ENCODE measurements at places on chromosomes 7 and 10.
A peak's percentile ranks its signal among the peaks of the same experiment; 100 is the strongest.

DNA sequence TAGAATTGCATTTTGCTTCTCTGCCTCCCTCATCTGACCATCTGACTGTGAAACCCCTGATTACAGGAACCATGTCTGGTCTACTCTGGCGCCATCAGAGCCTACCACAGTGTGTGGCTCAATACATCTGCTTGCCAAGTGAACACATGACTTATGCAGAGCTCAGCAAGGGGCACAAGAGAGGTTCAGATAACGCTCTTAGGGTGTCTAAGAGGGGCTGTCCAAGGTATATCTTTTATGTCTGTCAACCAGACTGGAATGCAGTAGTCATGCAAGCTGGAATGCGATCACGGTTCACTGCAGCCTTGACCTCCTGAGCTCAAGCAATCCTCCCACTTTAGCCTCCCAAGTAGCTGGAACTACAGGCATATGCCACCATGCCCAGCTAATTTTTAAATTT is 10.3 kb upstream of the RRP12 start:
- no peak for DNase-seq

DNA sequence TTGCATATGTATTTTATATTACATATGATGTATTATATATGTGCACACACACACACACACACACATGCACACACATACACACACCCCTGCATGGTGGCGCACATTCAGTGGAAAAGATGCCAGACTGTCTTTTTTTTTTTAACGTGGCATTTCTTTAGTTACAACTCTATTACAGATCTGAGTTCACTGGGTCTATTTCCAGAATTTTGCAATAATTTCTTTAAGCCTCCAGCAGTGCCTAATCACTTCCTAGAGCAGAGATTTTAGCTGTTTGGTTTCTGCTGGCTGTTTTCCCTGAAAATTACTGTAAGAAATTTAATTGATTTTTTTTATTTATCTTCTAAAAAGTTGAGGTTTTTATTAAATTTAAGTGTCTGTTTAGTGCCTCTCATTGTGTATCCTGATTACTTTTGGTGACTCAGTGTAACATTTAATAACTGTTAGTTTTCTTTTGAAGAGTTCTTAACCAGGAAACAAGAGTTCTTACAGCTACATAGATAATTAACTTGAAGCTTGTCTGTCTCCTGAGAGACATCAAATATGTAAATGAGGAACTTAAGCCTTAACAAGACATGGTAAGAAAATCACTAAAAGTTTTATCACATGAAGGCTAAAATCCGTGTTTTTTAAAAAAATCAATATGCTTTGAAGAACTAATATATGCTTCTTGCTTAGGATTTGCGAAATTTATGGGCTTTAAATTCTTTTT is 232.0 kb downstream of the MDFIC start:
- no peak for DNase-seq

- no peak for DNase-seq
Observed at GRCh38 chr7:108045669-108046068, 42.7 kb upstream of the LAMB1 start.

- DNase-seq: no peak
Observed at GRCh38 chr10:105592468-105592867, 951.4 kb downstream of the SORCS3 start.

DNA sequence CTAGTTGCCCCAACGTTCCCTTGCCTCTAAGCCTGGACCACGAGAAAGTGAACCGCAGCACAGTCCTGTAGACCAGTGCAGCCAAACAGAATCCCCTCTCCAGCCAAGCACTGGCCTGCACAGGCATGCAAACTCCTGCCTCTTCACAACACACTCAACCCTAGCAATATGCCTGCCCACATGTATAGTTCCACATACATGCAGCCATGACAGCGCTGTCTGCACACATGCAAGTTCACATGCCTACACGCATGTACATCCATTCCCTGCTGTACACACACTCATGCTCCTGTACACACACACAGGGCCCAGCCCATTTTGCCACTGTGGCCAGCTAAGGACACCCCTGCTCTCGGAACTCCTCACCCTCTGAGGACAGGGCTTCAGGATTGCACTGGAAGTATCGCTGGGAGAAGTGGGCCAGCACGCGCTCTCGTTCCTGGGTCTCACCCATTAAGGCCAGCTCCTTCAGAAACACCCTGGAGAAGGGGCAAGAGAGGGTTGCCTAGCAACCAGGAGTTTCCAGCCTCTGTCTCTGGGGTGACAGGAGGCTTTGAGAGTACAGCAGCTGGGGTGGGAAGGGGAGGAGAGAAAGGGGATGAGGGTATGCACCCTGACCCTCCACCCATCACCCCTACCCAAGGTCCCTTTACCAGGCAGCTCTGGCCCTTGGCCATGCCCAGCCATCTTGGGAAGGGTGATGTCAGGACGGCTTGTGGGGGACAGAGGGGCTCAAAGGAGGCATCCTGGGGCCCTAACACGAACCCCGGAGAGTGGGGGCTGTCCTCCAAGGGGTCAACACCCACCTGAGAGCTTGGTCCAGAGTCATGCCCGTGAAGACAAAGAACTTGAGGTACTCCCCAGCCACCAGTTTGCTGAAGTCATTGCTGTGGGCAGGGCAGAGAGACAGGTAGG is 7.0 kb downstream of the PSD start:
- no peak for DNase-seq

- peak; percentile 32 for DNase-seq
Observed at GRCh38 chr10:28676968-28677887, at the start of gene BAMBI. Gene BAMBI, plus strand, starts transcription at chr10:28677521. Its CDS starts 377 bp downstream, at chr10:28677898.

GRCh38 chr10:101221963-101222531 is 7.2 kb downstream of the LBX1 start:
- no peak for DNase-seq

DNA sequence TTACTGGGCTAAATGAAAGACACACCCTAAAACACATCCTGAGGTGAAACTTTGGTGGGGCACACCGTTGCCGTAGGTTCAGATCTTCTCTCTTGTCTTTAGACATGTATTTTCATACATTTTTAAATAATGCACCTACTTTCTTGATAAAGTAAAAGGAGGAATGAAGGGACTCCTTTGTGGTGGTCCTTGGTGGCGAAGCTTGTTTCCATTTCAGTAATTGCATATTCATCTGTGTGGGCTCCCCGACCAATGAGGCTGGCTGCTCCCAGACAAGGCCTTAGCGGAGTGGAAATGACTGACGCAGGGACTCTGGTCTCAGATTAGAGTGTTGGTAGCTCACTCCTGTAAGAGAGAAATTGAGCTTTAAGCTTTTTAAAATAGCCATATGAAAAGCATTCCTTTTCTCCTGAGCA is 815 bp downstream of the CCSER2 start:
- DNase-seq: no peak

- DNase-seq: no peak
Observed at GRCh38 chr10:119268871-119269506, 61.6 kb downstream of the GRK5 start.

- DNase-seq: no peak
Observed at GRCh38 chr7:40918701-40919271, 784.0 kb downstream of the SUGCT start.

DNA sequence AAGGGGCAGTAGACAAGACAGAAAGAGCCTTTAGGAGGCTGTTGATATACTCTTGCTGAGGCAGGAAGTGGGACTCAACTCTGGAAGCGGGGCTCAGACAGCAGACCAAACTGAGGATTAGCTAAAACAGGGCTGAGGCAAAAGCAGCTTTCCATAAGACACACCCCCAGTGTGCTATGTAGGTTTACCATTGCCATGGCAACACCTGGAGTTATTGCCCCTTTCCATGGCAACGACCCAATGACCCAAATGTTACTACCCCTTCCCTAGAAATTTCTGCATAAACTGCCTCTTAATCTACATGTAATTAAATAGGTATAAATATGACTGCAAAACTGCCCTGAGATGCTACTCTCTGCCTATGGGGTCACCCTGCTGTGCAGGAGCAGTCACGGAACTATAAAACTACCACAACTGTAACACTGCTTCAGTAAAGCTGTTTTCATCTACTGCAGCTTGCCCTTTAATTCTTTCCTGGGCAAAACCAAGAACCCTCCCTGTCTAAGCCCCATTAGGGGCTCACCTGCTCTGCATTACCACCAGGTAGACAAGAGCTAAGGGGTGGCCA is 348.4 kb upstream of the PODXL start:
- no peak for DNase-seq

DNA sequence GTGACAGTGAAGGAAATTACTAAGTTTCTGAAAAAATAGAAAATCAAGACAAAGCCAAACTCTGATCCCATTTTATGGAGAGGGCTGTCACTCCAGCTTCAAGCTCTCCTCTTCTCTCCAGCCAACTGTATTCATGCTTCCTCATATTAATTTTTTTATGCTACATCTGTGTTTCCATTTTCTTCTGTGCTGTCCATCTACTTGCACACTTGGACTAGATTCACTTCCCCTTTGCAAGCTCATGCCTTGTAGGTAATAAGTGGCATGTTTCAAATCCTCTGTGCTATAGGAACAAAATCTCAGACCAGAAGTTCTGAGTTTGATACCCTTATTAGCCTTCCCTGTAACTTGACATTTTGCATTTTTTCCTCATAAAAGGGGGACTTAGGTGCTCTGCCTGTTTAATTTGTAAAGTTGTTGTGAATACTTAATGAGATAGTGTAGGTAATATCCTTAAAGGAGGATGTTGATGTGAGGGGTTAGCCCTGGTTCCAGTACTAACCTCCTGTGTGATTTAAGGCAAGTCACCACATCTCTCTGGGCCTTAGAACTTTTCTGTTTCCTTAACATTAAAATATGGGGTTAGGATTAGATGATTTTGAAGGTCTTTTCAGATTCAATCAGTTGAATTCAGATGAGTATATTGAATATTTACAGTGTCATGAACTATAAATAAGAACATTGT is 358.8 kb downstream of the BBS9 start:
- no peak for DNase-seq

GRCh38 chr10:133277993-133278576 is 1.4 kb upstream of the ADAM8 start:
- DNase-seq: no peak

DNA sequence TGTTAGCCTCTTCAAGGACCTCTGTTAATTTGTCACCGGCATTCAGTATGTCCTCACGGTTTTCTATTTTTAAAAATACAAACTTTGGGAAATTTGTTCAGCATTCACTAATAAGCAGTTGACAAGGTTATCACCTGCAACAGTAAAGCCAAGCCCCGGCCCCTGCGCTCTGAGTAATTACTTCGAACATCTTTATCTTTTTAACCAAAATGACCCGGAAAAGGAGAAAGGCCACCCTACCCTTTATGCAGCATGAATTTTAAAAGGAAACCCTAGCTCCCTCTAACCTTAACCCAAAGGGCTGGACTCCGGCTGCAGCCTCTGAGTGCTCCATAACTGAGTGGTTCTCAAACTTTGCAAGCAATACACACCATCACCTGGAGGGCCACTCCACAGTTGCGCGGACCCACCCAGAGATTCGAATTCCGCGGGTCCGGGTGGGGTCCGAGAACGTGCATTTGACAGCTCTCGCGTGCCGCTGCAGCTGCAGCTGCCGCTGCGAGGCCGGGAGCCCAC is 940 bp downstream of the NSMCE4A start:
- no peak for DNase-seq

- DNase-seq: no peak
Observed at GRCh38 chr7:23768022-23768421, 58.0 kb downstream of the STK31 start.
